ENCODE measurements at places on chromosomes 1 and 21.

DNA sequence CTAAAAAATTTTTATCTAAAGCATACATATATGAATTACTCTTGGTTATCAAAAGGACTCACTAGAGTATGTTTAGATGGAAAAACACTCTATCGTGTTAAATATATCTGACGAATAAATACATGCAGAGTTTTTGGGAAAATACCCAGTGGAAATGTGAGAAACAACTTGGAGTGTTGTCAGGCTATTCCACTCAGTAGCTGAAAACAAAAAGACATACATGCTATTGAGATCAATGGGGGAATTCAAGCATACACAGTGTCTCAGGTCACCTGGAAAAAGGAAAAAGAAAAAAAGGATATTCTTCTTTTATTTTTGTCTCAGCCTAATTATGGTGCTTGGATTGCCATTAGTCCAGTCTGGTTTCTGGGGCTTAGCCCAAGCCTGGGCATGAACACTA is 247.0 kb upstream of the LYPLAL1 start:
- H3K4me1 ChIP-seq = no peaks in the 10 kb centered on the region
- no peak overlapping the region for H3K4me3 ChIP-seq
- no peaks in the 10 kb centered on the region for H3K36me3 ChIP-seq
- DNase-seq = no peak

DNA sequence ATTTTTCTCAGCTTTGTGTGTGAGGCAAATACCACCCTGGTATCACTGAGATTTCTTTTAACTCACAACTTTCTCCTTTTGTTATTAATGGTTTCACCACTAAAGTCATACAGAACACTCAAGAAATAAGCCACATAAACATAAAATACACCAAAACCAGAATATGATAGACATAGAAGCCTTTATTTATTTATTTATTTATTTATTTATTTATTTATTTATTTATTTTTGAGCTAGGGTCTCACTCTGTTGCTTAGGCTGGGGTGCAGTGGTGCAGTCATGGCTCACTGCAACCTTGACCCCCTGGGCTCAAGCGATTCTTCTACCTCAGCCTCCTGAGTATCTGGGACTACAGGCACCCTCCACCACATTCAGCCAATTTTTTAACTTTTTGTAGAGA is 12.5 kb downstream of the KRTAP8-1 start:
- no peaks in the 10 kb centered on the region for H3K4me1 ChIP-seq
- H3K27ac ChIP-seq = no peak overlapping the region
- no peak for DNase-seq
- no peaks in the 10 kb centered on the region for H3K36me3 ChIP-seq

DNA sequence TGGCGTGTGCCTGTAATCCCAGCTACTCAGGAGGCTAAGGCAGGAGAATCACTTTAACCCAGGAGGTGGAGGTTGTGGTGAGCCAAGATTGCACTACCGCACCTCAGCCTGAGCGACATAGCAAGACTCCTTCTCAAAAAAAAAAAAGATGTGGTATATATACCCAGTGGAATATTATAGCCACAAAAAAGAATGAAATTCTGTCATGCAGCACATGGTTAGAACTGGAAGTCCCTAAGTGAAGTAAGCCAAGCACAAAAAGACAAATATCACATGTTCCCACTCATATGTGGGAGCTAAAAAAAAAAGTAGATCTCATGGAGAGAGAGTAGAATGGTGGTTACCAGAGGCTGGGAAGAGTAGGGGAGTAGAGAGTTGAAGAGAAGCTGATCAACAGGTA is 18.7 kb downstream of the PSMB4 start:
- H3K4me1 ChIP-seq = no peaks in the 10 kb centered on the region
- H3K36me3 ChIP-seq = peaks cover 2% of the 10 kb centered on the region
- H3K27ac ChIP-seq = no peak overlapping the region

- no peaks in the 10 kb centered on the region for H3K36me3 ChIP-seq
- peak; percentile 61 for DNase-seq
These were observed 78.9 kb downstream of the CD247 start for GRCh38 chr1:167439301-167439988.

GRCh38 chr1:88662723-88663122 is 21.4 kb upstream of the PKN2 start:
- H3K36me3 ChIP-seq = no peaks in the 10 kb centered on the region
- no peak overlapping the region for H3K27ac ChIP-seq
- H3K4me3 ChIP-seq = no peak overlapping the region
- no peaks in the 10 kb centered on the region for H3K27me3 ChIP-seq
- DNase-seq = no peak

GRCh38 chr1:46798810-46799209 is at the start of gene CYP4B1:
TSS of gene CYP4B1 (plus strand) at chr1:46799046. CDS start at chr1:46799082, 36 bp downstream.
- no peak within 1 kb of the TSS for H3K4me3 ChIP-seq
- H3K27me3 ChIP-seq = no peaks in the 10 kb centered on the region
- peaks cover under 1% of the 10 kb centered on the region for H3K4me1 ChIP-seq
- no peak within 1 kb of the TSS for H3K27ac ChIP-seq
- DNase-seq = no peak
- H3K36me3 ChIP-seq = no peaks in the 10 kb centered on the region

GRCh38 chr1:6581561-6582305 is 1.9 kb downstream of the ZBTB48 start:
- no peaks in the 10 kb centered on the region for H3K36me3 ChIP-seq
- H3K27ac ChIP-seq = no peak overlapping the region
- no peak overlapping the region for H3K4me3 ChIP-seq
- H3K27me3 ChIP-seq = no peaks in the 10 kb centered on the region
- H3K4me1 ChIP-seq = peaks cover 14% of the 10 kb centered on the region
- no peak for DNase-seq

- no peaks in the 10 kb centered on the region for H3K36me3 ChIP-seq
- H3K27me3 ChIP-seq = no peaks in the 10 kb centered on the region
- H3K27ac ChIP-seq = no peak overlapping the region
- no peaks in the 10 kb centered on the region for H3K4me1 ChIP-seq
These were observed 28.0 kb upstream of the DNASE2B start for GRCh38 chr1:84370266-84370665.

GRCh38 chr1:189654906-189655305 is 822.8 kb downstream of the BRINP3 start:
- H3K4me1 ChIP-seq = no peaks in the 10 kb centered on the region
- H3K36me3 ChIP-seq = no peaks in the 10 kb centered on the region
- H3K4me3 ChIP-seq = no peak overlapping the region
- no peak overlapping the region for H3K27ac ChIP-seq

DNA sequence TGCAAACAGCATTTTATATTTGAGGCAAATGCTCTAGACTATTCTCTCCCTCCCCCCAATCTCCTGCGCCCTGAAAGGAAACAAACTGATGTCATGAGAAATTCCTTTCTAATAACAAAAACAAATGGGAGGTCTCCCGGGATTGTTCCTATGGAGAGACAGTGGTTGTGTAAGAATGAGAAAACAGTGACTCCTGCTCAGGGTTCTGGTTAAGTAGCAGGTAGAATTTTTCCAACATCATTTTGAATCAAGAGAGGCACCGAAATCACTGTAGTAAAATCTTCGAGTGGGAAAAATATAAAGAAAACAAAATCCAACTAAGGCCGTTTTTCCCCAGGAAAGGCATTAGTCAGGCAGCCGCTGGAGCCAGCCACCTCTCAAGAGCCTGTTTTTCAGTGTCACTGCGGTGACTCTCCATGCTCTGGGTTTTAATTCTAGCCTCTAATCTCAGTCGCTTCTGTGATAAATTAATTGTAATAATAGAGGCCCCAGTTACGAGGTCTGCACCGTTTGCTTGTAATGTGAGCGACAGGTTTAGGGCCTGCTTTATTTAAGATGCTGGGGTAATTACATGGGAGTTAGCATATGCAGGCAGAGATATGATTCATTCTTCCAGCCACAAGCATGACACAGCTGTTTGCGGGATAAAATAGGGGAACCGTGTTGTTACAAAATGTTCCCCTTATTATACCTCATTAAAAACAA is 80.3 kb downstream of the RNF220 start:
- H3K36me3 ChIP-seq = no peaks in the 10 kb centered on the region
- no peaks in the 10 kb centered on the region for H3K27me3 ChIP-seq

Measured in MM.1S (cell line).